ENCODE measurements at places on chromosomes 7 and 10.

DNA sequence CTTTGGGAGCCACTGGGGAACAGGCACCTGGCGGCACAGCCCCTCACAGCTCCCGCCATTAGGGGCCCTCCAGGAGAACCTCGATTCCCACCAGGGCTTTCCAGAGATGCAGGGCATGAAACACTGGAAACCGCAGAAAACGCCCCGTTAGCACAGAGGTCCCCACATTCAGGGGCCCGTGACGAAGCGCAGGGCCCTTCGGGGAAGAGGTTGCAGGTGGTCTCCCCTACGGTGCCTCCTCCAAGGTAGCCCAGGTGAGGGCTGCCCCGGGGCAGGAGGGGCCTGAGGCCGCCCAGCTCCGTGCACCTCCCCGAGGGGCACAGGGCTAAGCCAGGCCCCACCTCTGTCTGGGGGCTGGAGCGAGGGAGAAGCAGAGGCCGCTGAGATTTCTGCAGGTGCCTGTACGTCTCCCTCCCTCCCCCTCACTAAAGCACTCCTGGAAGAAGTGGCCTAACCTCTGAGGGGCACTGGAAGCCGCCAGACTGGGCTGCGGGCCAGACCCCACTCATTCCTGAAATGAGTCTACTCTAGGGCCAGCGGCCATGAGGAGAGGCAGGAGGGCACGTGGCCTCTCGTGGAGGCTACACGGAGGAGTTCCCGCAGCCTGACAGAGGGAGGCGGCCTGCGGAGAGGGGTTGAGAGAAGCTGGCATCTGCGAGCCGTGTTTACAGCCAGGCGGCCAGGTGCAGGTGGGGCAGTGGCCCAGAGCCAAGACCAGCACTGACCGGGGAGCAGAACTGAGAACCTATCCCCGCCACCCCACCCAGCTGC is 6.9 kb downstream of the PDGFA start:
- DNase-seq = no peak

- no peak for DNase-seq
Measured at GRCh38 chr7:67549126-67549525, 552.5 kb downstream of the TYW1 start.

- no peak for DNase-seq
Measured at GRCh38 chr10:85635650-85636049, 730.9 kb downstream of the GRID1 start.

DNA sequence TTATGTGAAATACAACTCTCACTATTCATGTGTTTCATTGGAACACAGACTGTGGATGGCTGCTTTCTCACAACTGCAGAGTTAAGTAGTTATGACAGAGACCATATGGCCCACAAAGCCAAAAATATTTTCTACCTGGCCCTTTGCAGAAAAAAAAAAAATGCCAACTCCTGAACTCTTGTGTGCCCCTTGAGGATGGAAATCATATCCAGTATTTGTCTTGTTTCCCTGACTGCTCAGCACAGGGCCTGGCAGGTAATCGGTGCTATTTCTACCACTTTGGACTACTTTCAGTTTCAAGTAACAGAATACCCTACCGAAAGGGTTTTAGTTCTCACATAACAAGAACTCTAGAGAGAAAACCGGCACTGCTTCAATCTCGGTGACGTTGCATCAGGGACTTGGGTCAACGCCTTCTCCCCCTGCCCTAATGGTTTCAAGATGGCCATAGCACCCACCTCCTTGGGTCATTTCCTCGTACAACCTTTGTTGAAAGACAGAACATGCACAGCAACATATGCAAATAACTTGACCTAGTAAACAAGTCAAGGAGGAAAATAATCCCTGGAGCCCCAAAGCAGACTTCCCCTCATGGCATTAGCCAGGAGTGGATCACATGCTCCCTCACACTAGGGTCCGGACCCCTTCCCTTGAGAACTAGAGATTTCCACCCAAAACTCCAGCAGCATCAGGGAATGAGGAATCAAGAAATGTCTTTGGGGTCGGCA is 11.8 kb upstream of the GPNMB start:
- DNase-seq = no peak

- peak; percentile 75 for DNase-seq
Measured at GRCh38 chr7:65438598-65438997, 64.9 kb downstream of the ZNF92 start.

GRCh38 chr10:100730725-100731406 is 14.5 kb upstream of the PAX2 start:
- no peak for DNase-seq

DNA sequence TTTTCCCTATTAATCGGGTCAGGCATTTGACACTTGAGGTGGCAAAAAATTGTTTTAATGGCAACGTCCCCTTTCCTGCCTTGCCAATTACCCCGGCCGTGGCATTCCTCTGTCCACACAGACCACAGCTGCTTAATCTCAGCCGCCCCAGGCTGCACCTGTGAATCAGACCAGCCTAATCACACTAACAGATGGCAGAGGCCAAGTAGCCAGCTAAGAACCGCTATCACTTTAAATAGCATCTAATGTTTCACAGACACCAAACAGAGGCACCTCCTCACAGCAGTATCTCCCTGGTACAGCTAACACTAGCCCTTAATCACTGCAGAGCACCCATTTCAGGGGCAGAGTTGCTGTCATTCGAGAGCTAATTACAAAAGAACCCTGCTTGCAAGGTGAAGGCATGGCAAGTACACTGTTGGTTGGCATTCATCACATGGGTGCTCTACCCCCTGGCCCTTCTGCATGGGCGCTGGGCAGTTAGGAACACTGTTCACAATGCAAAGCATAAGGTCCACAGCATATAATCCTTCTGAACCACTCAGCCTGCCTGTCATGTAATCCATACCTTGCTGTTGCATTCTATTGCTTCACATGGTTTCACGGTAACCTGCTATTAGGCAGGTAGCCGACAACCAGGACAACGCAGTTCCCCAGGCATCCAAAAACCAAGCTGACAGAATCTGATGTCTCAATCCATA is 38.8 kb downstream of the FGFR2 start:
- DNase-seq = no peak

GRCh38 chr7:85150624-85151023 is 36.2 kb downstream of the SEMA3D start:
- no peak for DNase-seq

- no peak for DNase-seq
Measured at GRCh38 chr10:124734311-124735166, 9.6 kb downstream of the FAM53B start.

DNA sequence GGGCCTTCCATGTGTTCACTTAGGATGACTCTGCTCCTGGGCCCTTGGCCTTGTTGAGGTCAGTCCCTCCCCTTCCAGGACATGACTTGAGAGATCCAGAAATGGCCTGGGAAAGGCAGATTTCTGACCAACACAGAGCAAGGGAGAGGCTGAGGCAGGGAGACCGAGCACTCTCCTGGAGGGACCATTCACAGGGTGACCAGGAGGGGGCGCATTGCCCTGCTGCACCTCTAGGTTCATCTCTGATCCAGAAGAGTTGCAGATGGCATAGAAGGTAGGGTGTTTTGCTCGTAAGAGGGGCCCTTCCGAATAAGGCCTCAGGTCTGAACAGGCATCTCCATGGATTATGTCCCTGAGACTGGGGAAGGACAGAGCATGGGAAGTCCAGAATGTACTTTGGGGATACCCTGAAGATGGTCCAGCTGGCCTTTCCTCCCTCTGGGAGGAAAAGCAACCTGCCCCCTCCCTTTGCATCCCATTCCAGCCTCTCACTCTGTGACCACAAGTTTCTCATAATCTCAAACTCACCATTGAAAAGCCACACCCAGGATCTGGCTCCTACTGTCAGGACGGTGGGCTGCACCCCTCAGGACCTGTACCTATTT is 6.6 kb downstream of the DMBT1 start:
- peak; percentile 15 for DNase-seq

DNA sequence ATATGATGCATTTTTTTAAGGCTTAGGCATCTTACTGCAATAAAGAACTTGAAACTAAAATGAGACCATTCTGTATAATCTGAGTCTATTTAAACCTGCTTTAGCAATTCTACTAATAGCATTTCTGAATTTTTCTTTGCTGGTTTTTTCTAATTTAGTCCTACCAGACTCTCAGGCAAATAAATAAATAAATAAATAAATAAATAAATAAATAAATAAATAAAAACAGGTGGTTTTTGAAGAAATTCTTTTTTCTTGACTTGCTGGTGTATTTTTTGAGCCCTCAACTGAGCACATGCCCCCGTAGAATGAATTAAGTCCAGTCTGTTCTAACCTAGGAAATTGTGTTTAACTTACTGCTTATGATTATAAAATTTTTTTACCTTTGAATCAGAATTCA is 134.7 kb upstream of the FOXP2 start:
- no peak for DNase-seq

- no peak for DNase-seq
Measured at GRCh38 chr10:111211706-111212105, 134.9 kb downstream of the ADRA2A start.

GRCh38 chr10:131843881-131844284 is 56.9 kb upstream of the PPP2R2D start:
- no peak for DNase-seq

- no peak for DNase-seq
Measured at GRCh38 chr7:138074540-138074939, 1.7 kb upstream of the AKR1D1 start.

DNA sequence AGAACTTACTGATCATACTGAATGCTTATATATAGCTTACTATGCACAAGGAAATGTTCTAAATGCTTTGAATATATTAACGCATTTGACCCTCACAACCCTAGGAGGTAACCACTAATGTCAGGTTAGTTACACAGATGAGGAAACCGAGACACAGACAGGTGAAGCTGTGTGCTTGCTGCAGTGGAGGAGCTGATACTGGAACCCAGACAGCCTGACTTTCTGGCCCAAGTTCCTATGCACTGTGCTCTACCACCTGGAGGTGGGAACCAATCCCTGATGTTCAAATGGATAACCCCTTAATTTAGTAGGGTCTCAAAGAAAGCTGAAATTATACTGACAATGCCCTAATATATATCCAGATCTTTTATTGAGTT is 119.6 kb downstream of the SORBS1 start:
- no peak for DNase-seq

DNA sequence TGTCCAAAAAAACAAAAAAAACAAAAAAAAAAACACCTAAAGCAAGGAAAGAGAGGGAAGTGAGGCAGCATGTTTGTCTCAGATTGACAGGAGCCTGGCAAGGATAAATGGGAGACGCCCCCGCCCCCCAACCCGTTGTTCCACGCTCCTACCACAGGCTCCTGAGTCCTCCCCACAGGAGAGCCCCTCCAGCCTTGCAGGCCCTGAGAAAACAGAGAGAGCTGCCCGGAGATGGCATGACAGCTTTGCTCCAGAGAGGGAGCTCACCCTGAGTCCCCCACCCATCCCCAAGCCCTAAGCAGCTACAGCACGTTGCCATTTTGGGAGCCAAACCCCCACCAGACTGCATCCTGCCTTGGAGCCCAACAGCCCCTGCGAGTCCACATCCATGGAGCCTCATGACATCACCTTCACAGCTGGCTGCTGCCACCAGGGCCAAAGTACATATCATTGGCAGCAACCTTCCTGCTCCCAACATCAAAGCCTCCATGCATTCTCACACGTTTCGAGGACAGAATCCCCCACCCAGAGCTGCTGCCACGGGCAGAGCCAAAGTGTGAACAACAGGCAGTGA is 1283.3 kb downstream of the TYW1 start:
- no peak for DNase-seq

GRCh38 chr7:90119178-90119971 is 34.9 kb upstream of the STEAP1 start:
- no peak for DNase-seq

- DNase-seq = no peak
Measured at GRCh38 chr10:916716-917415, 14.6 kb downstream of the LARP4B start.

GRCh38 chr7:137820156-137820555 is 26.6 kb downstream of the DGKI start:
- no peak for DNase-seq

DNA sequence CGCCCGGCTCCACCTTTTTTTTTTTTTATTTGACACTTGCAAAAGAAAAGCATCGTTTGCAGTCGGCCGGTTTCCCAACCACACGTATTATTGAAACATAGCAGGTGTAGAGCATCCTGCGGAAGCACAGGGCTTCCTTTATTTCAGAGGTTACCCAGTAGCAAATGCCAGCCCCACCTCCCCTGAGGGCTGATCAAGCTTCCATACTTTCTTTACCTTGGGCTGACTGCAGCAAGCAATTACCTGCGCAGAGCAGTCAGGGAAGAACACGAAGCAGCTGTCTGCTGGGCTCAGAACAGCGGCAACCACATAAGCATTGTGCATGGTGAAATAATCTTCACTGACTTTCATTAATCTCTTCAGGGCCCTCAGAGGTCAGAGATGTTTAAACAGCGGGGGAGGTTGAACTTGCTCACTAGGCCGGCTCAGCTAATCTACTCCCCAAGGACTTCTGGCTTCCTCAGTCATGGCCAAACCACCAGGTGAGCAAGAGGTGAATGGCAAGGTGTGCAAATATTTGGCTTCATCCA is 784.7 kb upstream of the AUTS2 start:
- DNase-seq = no peak

GRCh38 chr10:21943633-21944265 is 59.8 kb downstream of the DNAJC1 start:
- DNase-seq = peak; percentile 61

GRCh38 chr10:106740-107139 is 28.5 kb upstream of the ZMYND11 start:
- no peak for DNase-seq

DNA sequence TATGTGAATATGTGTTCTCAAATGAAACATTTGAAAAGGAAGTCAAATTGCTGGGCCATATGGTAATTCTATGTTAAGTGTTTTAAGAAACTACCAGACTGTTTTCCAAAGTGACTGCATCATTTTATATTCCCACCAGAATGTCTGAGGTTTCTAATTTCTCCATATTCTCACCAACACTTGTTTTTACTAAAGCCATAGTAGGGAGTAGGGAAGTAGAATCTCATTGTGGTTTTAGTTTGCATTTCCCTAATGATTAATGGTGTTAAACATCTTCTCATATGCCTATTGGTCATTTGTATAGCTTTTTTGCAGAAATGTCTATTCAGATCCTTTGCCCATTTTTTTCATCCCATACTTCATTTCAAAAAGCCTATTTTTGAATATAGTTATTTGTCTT is 9.1 kb upstream of the SEMA4G start:
- DNase-seq = no peak

GRCh38 chr10:103931603-103932002 is 13.6 kb upstream of the STN1 start:
- DNase-seq = no peak

GRCh38 chr10:18793951-18794350 is 134.7 kb downstream of the ARL5B start:
- DNase-seq = no peak

DNA sequence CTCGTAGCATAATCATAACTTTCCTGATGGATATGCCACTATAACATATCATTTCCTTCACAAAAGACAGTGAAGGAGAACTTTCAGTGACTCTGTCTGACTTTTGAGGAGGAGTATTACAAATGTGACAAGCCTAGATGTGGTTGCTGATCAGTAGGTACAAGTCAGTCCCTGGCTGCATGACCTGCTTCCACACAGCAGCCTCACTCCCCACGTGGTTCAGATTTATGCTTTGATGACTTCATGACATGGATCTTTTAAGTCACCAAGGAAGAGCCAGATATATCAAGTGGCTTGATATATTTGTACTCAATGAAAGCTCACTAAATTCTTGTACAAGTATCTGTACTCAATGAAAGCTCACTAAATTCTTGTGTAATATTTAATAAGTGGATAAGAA is 50.9 kb upstream of the MKLN1 start:
- no peak for DNase-seq

- no peak for DNase-seq
Measured at GRCh38 chr7:116571552-116571951, 46.7 kb downstream of the CAV1 start.

- DNase-seq = peak; percentile 48
Measured at GRCh38 chr10:119542988-119543813, 682 bp upstream of the RGS10 start.
